ENCODE measurements at places on chromosomes 12 and 14. TPM values are rescaled to one million over a fixed set of nuclear protein-coding genes. Genes with fewer than 3 reads are reported as not detected.

DNA sequence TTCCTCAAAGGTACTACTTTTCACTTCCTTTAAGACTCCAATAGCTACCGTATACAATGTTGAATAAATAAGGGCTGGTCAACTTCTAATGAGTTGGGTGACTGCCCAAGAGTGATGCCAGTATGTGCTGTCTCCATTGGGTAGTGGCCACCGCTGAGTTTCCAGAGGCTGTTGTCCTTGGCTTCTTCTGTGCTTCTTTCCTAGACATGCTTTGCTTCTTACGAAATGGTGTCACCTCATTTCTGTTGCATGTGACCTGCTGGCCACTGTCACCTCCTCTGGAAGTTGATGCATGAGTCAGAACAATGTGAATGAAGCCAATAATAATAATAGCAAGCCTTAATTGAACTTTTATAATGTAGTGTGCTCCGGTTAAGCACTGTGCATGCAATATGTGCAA is 7.5 kb upstream of the NID2 start:
- DNase-seq, result peak; percentile 68
- no peak overlapping the region for H3K27ac ChIP-seq
- H3K4me3 ChIP-seq, result no peak overlapping the region
- peaks cover 3% of the 10 kb centered on the region for H3K4me1 ChIP-seq

DNA sequence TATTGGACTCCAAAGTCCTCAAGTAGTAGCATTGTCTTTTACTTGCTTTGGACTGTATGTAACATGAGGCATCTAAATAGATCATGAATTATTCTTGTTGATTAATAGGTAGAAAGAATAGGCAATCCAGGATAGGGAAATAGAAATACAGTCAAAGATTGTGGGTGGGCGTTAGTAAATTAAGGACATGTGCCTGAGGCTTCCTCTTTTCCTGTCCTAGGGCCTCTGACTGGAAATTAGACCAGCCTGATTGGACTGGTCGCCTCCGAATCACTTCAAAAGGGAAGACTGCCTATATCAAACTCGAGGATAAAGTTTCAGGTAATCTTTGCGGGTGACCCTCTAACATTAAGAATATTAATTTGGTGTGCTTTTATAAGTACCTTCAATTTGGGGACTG is 7.6 kb downstream of the NECAP1 start:
- no peaks in the 10 kb centered on the region for H3K27me3 ChIP-seq
- H3K27ac ChIP-seq, result no peak overlapping the region
- H3K36me3 ChIP-seq, result peaks cover 65% of the 10 kb centered on the region

DNA sequence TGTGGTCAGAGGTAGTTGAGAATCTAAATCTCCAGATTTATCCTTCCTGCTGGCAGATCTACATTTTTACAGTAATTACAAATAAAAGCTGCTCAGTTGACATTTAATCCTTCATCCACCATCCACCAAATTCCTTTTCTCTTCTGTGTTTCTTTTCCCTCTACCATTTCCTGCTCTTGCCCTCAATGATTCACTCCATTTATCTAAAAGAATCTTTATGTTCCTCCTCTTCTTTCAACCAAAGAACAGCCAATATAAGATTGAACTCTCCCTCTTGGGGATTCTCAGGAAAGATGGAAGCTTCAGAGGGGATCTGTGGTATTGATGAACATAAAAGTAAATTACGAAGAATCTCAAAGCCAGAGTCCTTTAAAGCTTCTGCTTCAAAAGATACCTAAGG is 4.4 kb downstream of the MAP4K5 start:
- DNase-seq, result no peak
- H3K27ac ChIP-seq, result no peak overlapping the region
- H3K4me3 ChIP-seq, result no peak overlapping the region

GRCh38 chr14:91175291-91176201 is 61.7 kb downstream of the DGLUCY start:
- no peak overlapping the region for H3K4me3 ChIP-seq
- peaks cover 67% of the 10 kb centered on the region for H3K36me3 ChIP-seq
- no peak for DNase-seq
- no peak overlapping the region for H3K27ac ChIP-seq
- no peaks in the 10 kb centered on the region for H3K27me3 ChIP-seq

The OR4E2 gene
- not detected for total RNA-seq

The GPR162 gene
- total RNA-seq, result 9.9 TPM

Measured in esophagus muscularis mucosa (tissue), 4 donors.